Caco-2 (cell line): ENCODE measurements at places on chromosomes 16 and 17. TPM values are rescaled to one million over a fixed set of nuclear protein-coding genes. Genes with fewer than 3 reads are reported as not detected.

The TMEM235 gene
- not detected in 2 replicates for total RNA-seq

The WWOX gene
- total RNA-seq: 45.0 and 47.8 TPM in 2 replicates

DNA sequence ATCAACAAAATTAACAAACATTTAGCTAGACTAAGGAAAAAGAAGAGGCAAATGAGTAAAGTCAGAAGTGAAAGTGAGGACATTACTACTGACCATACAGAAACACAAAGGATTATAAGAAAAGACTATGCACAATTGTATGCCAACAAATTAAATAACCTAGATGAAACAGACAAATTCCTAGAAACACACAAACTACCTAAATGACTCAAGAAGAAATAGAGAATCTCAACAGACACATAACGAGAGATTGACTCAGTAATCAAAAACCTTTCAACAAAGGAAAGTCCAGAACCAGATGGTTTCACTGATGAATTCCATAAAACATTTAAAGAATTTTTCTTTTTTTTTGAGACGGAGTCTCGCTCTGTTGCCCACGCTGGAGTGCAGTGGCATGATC is 35.7 kb upstream of the MYLK3 start:
- no peak for DNase-seq

- peak; percentile 65 for DNase-seq
These were observed 34.5 kb downstream of the YWHAE start for GRCh38 chr17:1365445-1366039.

DNA sequence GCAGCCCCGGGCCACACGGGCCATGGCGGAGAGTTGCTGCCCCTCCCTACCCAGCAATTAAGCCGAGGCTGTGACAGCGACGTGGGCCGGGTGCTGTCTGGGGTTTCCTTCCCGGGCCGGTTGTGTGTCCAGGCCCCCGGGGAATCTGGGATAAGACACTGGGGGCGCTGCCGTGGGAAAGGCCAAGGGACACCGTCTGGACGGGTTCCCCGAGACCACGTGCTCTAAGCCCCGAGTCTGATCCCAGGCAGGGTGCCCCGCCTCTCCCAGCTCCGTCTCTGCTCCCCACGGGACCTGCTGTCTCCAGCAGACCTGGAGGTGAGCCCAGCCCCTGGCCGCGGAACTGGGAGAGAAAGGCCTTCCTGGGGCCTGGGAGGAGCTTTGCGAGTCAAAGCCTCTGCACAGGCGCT is 92.2 kb downstream of the IRX3 start:
- DNase-seq: no peak

DNA sequence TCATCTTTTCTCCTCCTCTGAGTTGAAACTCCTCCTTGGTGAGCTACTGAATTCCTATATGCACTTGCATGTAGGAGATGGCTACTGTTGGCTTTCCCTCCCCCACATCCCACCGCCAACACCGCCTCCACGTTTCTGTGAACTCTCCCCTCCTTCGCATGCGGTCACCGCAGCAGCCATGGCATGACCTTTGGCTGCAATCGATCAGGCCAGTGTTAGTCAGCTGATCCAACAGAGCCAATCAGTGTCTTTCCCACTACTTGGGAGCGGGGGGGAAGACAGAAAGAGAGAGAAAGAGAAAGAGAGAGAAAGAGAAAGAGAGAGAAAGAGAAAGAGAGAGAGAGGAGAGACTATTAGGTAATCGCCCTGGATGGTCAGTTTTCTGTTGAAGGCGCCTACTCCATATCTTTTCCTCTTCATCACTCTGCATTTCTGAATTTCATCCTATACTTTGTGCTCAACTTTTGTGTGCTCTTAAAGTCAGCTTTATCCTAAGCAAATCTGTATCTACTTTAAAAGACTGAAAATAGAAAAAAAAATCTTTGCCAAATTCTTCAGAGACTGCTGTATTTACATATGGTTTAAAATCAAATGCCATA is 22.7 kb downstream of the ASGR1 start:
- no peak for DNase-seq

DNA sequence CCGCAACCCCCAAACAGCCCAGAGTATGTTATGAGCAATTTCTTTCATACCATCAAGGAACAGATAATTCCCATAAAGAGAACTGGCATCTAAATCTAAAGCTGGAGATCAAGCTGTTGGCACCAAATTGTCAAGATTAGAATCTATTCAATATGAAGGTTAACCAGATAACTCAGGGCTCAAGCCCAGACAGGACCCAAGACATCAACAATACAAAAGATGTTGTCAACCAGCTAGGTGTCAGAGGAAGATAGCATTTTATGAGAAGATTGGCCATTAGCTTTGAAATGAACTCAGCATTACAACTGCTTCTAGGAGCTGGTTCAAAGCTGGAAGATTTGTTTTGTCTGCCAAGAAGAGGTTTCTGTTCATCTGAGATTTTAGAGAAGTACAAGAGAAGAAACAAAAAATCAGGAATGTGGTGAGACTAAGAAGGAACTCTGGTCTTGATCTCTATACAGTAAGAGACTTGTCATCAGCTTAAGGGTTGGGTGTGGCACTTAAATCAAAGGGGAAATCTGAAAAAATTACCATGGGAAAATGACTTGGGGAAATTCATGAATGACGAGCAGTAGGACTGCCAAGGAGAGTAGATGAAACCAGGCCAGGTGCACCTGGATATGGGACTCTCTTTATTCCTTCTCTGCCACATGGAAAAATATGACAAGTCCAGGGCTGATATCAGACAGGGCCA is 64.2 kb upstream of the COX10 start:
- no peak for DNase-seq

DNA sequence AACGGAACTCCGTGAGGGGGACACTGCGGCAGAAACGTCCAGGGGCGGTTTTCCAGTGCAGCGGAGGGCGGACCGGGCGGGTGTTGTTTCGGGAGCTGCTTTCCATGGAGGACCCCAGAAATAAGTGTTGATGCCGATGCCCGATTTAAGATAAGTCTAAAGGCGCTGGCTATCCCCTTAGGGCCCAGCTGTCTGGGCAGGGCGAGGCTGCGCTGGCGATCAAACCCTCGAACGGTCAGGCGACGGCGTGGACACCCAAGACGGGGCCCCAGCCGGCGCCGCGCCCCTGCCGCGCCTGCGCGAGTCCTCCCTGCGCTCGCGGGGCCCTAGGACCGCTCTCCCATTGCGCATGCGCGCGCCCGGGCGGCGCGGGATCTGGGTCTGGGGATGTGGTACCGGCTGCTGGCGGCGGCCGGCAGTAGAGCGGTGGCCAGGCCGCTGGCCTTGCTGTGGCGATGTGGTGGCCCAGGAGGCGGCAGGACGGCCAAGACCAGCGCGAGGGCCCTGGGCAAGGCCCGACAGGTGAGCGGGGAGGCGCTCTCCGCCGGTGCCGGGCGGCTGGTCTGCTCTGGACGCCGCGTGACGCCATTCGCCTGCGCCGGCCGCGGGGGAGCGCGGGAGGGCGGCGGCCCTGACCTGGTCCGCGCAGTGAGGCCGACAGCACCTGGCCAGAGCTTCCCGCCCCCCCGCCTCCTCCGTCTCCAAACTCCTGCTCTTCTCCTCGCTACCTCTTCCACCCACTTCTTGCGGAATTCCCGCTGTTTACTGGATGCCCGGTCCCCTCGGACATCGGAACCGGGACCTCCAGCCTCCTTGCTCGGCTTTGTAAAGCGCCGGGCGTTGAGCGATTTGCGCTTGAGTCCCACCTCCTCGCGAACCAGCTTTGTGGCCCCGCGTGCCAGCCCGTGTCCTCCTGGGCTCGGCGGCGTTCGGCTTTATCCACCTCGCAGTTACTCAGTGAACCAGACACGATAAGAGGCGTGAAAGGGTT is 24.0 kb downstream of the DEF8 start:
- DNase-seq: peak; percentile 96

DNA sequence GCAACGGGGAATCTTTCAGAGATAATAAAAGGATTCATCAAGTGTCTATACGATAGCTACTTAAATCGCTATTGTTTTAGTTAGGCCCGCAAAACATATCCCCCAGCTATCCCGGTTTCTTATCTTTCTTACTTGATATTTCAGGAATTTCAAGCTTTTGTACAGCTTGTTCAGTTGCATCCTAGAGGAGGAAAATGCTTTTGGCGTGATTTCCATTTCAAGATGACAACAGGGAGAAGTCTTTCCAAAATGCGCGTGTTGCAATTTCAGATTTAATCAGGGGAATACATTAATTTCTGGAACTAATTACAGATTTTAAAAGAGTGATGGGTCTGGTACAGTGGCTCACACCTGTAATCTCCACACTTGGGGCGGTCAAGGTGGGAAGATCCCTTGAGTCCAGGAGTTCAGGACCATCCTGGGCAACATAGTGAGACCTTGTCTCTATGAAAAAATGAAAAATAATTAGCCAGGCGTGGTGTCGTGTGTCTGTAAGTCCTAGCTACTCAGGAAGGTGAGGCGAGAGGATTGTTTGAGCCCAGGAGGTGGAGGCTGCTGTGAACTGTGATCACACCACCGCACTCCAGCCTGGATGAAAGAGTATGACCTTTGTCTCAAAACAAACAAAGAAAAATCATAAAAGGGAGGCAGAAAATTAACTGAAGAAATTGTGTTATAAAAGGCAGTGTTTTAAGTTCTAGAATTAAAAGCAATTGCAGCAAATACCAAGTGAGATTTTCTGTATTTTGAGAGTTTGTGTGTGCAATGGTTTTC is 546.1 kb downstream of the MAF start:
- DNase-seq: no peak

DNA sequence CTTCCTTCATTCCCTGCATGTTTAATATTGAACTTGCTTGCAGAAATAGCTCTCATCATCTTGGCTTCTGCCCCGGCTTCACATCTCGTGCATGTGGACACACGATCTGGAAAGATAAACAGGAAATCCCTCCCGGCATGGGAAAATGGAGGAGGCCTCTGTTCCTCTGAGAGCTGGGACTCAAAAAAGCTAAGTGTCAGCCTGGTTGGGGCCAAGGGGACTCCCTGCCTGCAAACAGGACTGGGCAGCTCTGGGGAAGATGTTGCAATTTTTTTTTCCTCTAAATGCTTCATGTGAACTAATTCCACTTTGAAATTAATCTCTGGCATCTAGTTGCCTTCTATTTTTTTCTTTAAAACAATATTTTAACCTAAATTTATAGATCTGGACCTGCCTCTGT is 24.8 kb downstream of the ITPRIPL2 start:
- DNase-seq: peak; percentile 6

DNA sequence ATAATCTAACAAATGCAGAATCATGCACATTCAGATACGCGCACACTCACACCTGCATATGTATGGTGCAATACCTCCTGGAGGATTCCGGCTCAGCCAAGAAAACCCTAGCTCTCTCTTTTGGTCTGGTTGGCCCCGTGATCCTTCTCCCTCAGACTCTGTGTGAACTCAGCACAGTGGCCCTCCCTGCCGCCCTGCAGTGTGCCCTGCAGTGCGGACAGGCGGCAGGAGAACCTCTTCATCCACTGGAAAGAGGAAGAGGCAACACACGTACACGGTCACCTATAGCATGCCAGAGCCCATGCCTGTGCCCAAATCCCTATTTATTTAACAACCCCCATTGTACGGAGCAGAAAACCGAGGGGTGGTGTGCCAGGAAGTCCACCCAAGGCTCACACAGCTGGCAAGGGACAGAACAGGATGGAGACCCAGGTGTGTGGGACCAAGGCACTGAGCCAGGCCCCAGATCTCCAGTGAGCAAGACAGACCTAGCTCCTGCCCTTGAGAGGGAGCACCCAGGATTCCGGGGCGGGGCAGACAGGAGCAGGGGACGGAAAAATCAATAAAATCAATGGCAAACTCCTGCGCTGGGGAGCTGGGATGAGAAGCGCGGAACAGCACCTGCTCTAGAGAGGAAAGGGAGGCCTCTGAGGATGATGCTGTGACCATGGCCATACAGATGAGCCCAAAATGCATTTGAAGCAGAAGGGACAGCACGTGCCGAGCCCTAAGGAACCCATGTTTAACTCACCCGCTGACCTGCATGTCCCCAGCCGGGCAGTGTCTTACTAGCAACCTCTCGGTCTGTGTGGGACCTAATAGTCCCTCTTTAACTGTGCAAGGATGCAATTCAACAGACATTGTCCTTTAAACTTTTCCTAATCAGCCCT is 54.7 kb upstream of the CIBAR2 start:
- DNase-seq: no peak

GRCh38 chr16:12544477-12545296 is 259.0 kb downstream of the CPPED1 start:
- DNase-seq: no peak

GRCh38 chr17:38508954-38509771 is 80.9 kb downstream of the ARHGAP23 start:
- DNase-seq: peak; percentile 93
